MCF 10A (cell line): ENCODE measurements at places on chromosomes 11 and 22.

DNA sequence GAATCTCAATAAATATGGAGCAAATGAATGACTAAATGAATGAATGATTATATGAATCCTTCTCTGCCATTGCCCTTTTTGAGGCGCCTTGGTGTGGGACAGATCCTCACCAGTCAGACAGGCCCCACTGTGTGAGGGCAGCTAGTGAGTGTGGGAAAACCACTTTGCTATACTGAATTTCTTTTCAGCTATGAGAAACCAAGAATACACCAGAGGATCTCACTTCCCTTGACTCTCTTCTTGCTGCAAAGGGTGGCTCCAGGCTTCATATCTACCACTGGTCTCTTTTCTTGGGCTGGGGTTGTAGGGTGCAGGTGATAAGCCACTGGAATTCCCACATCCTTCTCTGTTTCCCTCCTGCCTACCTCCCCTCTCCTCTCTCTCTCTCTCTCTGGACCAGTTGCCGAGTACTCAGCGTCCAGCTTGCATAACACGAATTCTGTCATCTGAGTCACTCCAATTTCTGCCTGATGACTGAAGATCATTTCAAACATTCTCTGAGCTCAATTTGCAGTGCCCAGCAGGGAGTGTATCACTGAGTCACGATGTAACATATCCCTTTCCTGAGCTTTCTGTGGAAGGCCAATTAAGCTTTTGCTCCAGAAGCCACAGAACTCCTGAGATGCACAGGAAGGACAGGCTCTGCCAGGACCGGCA is 304.3 kb upstream of the NCAM1 start:
- DNase-seq: peak; percentile 89

GRCh38 chr11:832529-833113 is at the start of gene CD151:
CD151 (plus strand) TSS chr11:832952; CDS start chr11:836070, 3,118 bp downstream.
- peak; percentile 68 for DNase-seq

GRCh38 chr11:2462986-2463765 is 18.4 kb downstream of the KCNQ1 start:
- DNase-seq: no peak

- DNase-seq: no peak
Measured at GRCh38 chr11:30566482-30566881, 19.7 kb downstream of the MPPED2 start.

GRCh38 chr11:82315093-82315492 is 418.6 kb downstream of the FAM181B start:
- DNase-seq: peak; percentile 55

DNA sequence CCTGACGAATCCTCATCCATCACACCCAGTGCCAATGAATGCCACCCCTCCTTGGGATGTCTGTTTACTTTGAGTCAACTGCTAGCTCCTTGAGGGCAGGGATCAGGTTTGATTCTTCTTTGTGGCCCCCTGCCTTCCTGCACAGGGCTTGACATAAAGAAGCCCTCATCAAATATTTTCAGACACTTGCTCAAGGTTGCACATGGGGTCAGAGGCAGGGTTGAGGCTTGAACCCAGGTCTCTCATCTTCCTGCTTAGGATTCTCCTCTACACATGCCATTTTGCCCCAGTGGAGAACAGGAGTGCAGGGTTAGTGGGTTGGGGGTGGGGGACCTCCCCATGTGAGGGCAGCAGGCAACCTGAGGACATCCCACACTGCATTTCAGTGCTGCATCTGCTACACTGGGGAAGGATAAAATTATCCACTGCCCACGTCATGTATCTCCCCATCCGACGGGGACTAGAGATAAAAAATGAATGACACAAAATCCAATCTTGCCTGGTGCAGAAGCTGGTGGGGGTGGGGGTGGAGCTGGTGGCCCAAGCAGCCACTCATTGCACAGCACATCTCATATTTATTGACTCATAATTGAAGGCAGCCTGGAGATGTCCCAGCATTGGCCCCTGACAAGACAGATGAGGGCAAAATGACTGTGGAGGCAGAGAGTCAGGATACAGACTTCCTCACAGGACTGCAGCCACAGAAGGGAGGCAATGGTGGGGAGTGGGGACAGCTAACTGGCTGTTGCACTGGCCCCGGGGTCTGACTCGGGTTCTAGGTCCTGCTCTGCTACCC is 41.3 kb downstream of the NEU3 start:
- no peak for DNase-seq

GRCh38 chr11:85539029-85539689 is 88.0 kb downstream of the DLG2 start:
- DNase-seq: no peak

GRCh38 chr22:33844273-33844672 is 76.0 kb downstream of the LARGE1 start:
- no peak for DNase-seq

GRCh38 chr11:112470355-112470754 is 209.7 kb upstream of the PLET1 start:
- peak; percentile 6 for DNase-seq

DNA sequence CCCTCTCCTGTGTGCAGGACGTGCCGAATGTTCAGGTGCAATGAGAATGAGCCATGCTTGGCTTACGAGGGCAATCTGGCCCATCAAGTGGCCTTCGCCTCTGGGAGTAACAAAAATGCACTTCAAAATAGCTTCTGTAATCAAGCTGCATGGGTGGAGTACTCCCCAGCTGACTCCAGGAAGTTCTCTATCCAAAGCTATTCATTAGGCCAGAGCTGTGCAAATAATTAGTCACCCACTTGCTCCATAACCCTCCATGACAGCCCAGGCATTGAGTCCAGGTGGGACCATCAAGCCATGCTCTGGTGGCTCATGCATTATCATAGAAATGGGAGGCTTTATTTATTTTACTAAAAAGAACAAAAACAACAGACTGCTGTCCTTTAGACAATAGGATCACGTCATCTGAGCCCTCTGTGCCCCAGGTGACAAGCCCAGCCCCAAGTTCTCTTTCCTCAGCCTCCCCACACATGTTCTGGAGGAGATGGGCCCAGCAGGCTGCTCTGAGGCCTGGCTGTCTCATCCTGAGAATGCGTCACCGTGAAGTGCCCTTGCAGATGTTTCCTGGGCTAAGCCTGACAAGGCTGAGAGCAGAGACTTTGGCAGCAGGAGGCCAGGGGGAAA is 244.7 kb downstream of the ETS1 start:
- DNase-seq: peak; percentile 18

- no peak for DNase-seq
Measured at GRCh38 chr11:22869325-22869724, 9.1 kb upstream of the CCDC179 start.

- DNase-seq: peak; percentile 55
Measured at GRCh38 chr11:60887556-60887955, 18.8 kb downstream of the PRPF19 start.

- no peak for DNase-seq
Measured at GRCh38 chr22:34160141-34160783, 240.0 kb upstream of the LARGE1 start.

DNA sequence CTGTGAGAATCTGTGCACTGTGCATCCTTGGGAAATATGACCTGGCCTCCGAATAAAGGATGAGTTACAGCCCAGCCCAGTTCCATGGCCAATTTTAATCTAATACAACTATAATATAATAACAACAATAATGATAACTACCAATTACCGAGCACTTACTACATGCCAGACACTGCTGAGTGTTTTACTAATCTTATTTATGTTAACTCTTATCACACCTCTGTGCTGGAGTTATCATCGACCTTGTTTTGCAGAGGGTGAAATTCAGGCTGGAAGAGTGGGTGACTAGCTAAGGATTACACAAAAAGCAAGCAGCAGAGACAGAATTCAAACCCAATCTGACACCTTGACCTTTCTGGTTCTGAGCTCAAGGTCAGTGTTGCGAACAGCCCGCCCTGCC is 83.9 kb downstream of the GALNT18 start:
- DNase-seq: no peak

- no peak for DNase-seq
Measured at GRCh38 chr11:114187173-114187572, 109.0 kb upstream of the NNMT start.

GRCh38 chr22:46068593-46069491 is 81.5 kb upstream of the PPARA start:
- DNase-seq: peak; percentile 75

DNA sequence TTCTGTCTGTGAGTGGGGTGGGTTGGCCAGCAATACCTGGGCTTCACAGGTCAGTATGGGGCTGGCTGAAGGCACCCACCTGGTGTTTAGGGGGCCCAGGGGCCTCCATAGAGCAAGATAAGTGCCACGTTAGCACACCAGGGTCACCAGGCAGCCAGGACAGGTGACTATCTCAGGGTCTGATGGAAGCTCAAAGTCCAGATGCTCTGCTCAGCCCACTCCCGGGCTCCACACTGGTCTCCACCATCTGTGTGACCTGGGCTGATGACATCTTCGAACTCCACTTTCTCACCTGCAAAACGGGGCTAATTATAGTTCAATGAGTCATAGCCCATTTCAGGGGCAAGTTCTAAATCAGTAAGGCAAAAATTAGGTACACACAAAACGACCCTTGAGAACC is 39.4 kb upstream of the PRDM11 start:
- DNase-seq: no peak

GRCh38 chr22:26887916-26888315 is 230.5 kb downstream of the MIAT start:
- no peak for DNase-seq

DNA sequence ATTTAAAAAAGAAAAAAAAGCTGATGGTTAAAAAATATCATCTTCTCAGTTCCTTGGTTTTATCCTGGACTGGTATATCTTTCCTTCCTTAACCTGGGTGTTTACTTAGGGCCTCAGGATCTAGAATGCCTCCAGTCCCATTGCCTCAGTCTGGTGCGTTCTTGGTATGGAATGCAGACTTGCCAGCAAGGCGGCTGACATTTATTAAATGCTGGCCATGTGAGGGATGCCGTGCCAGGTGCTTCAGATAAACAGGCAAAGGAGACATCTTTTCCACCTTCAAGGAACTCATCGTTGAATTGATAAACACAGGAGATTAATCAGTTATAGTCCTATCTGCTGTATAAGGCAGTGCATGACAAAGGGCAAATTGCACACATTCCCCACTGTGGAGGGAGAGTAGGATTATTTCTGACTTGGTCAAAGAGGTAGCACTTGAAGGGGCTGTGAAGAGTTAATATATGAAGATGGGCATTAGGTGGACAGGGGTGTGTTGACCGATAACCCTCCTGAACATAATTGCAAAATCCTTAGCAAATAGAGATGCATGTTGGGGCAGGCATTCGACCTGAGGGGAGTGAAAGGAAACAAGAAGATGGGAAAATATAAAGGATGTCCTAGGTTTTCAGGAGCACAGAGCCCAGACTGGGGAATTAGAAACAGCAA is 54.4 kb downstream of the ALX4 start:
- DNase-seq: no peak

GRCh38 chr22:25680051-25680450 is 61.9 kb upstream of the MYO18B start:
- DNase-seq: no peak

GRCh38 chr22:44247346-44247745 is 65.4 kb downstream of the SHISAL1 start:
- no peak for DNase-seq
